AG08396 (cell line): ENCODE measurements at places on chromosomes 12 and 14.
A peak's percentile ranks its signal among the peaks of the same experiment; 100 is the strongest.

DNA sequence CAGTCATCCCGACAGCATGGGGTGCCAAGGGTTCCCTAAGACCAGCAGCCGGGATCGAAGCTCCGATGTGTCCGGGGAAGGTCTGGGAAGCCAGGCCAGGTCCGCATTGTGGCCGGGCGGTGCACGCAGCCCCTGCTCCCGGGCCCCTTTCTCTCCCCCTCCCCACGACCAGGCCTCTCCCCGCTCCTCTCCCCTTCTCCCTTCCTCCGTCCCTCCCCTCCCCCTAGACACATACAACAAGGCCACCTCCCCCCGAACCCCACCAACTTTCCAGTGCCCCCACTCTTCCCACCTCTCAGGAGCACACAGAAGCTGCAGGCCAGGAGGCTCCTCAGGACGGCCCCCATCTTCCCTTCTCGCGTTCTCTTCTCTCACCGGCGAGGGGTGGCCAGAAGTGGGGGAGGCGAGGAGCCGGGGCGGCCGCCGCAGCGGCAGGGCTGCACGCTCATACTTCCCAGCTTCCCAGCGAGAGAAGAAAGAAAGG, 413 bp downstream of the LRP6 start:
- DNase-seq: peak; percentile 31

GRCh38 chr12:113948151-113948914, 17.8 kb downstream of the RBM19 start:
- DNase-seq: no peak

DNA sequence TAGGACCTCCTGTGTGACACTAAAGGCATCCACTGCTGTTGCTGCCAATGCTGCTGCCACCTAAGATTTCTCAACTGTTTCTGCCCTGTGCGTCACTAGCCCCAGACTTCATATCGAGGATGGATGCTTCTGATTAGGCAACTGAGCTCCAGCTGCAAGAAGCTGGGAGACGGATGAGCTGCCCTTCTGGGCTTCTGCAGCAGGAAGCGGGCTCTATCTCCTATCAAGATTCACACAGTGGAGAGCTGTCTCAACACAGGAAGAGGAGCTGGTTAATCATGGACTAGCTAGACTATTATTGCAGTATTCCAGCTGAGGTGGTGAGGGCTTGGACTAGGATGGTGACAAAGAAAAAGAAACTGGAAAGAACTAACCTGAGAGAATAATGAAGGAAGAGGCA, 59.2 kb upstream of the PELI2 start:
- peak; percentile 4 for DNase-seq

DNA sequence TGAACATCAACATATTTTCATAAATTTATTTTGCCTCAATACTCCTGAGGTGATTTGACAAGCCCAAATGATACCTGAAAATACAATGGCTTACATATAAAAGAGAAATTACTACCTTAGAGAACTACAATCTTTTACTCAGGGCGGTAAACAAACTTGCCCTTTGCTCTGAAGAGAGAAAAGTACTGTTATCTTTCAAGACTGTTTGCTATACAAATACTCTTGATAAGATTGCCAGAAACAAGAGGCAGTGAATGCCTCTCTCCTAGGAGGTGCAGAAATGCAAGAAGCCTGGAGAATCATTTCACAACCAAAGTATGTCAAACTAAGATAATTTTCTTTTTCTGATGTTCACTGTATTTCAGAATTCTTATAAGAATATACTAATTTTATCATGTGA, 160.3 kb downstream of the ALX1 start:
- DNase-seq: no peak

DNA sequence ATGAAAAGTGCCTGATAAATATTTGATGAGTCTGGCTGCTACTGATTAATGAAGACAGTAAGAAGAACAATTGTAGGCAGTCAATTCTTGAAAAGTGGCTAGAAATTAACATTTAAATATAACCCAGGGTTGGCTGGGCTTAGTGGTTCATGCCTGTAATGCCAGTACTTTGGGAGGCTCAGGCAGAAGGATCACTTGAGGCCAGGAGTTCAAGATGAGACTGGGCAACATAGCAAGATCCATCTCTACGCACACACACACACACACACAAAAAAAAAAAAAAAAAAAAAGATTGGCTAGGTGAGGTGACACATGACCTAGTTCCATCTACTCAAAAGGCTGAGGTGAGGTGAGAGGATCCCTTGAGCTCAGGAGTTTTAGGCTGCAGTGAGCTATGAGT, 7.9 kb upstream of the PLBD1 start:
- DNase-seq: no peak
